ENCODE measurements at places on chromosomes 16 and 17.

- DNase-seq = no peak
These were observed 15.3 kb upstream of the ABCC11 start for GRCh38 chr16:48262631-48263030.

GRCh38 chr16:31063495-31063842, 10.6 kb downstream of the ZNF668 start:
- no peak for DNase-seq

DNA sequence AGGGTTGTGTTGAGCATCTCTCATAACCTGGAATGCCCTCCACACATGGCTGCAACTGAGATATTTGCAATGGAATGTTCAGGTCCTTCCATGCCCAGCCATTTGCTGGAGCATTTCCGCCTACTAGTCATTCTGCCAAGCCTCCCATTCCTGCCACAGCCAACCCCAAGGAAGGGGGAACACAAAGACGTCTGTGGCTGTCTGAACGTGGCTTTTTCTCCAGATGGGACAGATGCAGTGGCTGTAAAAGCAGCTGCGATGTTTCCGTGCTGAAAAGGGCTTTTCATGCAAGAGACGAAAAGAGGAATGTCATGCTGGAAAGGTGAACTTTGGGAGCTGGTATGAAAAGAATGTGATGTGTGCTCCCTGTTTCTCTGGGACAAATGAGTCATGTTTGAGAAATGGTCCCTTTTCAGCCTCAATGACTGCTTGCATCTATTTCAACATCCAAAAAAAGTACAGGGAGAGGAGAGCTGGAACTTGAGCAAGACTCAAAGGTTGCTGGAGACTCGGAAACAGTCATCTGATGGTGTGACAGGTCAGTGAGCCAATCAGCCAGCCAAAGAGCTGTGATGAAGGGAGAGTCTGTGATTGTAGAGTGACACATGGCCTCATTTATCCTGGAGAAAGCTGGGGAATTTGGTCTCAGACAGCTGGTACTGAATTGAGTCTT, 208.9 kb downstream of the SHISA9 start:
- no peak for DNase-seq

DNA sequence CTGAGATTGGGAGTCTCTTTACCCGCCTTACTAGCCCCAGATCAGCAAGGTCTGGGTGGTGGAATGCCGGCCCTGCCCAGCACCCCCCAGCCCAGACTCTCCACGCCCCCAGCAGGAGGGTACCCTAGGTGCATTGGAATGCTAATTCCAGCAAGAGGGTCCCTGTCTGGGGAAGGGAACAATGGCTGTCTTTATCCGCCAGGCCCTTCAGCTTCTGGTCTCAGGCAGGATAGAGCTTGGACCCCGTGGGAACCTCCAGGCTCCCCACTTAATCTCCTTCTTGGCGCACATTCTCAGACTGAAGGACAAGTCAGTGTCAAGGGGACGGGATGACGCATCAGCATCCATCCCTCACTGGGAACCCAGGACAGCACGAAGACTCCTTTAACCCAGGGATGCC, 85.1 kb downstream of the LITAF start:
- no peak for DNase-seq

- no peak for DNase-seq
These were observed 216.5 kb downstream of the NTN1 start for GRCh38 chr17:9237661-9238301.

- no peak for DNase-seq
These were observed 318.4 kb downstream of the SEC14L1 start for GRCh38 chr17:77459018-77459755.

DNA sequence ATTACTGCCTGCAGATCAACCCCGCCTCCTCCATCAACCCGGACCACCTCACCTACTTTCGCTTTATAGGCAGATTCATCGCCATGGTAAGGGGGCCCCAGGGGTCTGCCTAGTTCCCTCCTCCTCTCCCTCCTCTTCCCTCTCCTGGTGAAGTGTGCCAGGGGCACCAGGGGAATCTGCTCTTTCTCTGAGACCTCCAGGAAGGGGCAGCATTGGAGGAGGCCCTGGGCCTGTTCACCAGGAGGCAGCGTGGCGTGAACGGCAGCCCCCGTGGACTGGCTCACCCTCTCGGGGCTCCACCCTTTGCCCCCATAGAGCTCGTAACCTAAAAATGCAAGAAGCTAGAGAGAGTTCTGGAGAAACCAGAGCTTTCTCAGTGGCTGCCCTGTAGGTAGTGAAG, 17.1 kb upstream of the CLEC18A start:
- no peak for DNase-seq

DNA sequence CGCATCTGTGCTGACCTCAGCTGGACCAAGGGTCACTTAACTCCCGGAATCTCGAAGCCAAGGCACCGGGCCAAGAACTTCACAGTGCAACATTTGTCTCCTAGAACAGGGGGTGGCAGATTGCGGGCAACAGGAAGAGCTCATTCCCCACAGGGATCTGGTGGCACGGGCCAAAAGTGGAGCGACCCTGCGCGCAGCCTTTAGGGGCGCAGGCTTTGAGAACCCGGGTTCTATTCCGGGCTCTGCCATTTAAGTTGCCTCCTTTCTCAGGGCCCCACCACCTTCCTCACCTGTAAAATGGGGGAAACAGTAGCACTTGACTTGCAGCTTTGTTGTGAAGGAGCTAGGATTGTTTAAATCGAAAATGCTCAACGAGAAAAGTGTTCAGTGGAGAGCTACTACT, 651 bp downstream of the SHMT1 start:
- DNase-seq = no peak

DNA sequence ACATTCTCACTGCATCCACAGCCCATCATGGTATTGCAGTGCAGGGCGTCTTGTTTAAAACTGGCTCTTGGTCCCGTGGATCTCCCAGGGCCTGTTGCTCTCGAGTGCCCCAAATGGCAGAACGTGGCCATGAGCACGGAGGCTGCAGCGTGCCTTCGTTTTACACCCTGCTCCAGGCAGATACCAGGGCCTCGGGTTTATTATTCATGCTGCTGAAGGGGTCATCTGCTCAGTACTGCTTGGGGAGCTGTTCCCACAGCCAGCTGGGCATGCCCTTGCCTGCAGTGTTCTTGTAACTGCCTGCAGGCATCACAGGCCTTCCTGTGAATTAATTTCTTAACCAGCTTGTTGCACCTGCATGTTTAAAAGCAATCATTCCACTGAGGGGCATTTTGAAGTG, 129.7 kb upstream of the CHMP6 start:
- no peak for DNase-seq
